NCI-H1105 (cell line): ENCODE measurements at places on chromosomes 12 and 14.

- no peak for DNase-seq
Observed at GRCh38 chr14:103151270-103151945, 28.1 kb downstream of the TNFAIP2 start.

GRCh38 chr12:57299514-57300016 lies 48.6 kb upstream of the STAC3 start:
- peak; percentile 41 for DNase-seq

GRCh38 chr14:81655423-81656314 lies 122.0 kb upstream of the SEL1L start:
- no peak for DNase-seq

- no peak for DNase-seq
Observed at GRCh38 chr12:109301643-109302168, 7.4 kb downstream of the FOXN4 start.

- no peak for DNase-seq
Observed at GRCh38 chr12:116687888-116688287, 50.0 kb downstream of the SPRING1 start.

DNA sequence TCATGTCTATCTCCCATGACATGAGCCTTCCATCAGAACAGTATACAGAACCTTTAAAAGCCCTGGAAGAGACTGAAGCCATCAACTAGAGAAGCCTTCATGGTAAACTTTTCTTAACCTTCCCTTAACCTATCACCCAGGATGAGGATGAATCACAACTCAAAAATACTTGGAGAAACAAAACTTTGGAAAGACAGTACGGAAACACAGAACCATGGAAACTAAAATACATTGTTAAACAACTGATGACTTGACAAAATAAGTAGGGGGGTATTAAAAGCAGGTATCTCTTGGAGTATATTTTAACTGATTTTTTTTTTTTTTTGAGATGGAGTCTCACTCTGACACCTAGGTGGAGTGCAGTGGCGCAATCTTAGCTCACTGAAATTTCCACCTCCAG lies 8.7 kb downstream of the TM7SF3 start:
- DNase-seq, result no peak

- no peak for DNase-seq
Observed at GRCh38 chr14:103260629-103261124, 73.4 kb upstream of the EIF5 start.

DNA sequence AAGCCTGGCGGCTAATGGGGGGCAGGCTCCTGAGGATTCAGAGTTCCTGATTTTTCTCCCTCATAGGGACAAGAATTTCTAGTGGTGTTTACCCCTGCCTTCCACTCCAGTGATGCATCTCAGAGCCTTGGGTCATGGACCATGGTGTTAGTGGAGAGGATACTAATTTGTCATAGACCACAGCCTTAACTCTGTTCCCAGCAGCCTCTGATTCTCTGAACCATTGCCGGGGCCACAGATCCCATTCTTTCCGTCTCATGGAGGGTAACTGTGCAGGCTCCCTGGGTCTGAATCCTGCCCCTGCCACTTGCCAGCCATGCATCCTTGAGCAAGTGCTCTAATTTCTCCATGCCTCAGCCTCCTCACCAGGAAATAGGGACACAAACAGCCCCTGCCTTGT lies 55.1 kb downstream of the RPH3A start:
- DNase-seq, result no peak

DNA sequence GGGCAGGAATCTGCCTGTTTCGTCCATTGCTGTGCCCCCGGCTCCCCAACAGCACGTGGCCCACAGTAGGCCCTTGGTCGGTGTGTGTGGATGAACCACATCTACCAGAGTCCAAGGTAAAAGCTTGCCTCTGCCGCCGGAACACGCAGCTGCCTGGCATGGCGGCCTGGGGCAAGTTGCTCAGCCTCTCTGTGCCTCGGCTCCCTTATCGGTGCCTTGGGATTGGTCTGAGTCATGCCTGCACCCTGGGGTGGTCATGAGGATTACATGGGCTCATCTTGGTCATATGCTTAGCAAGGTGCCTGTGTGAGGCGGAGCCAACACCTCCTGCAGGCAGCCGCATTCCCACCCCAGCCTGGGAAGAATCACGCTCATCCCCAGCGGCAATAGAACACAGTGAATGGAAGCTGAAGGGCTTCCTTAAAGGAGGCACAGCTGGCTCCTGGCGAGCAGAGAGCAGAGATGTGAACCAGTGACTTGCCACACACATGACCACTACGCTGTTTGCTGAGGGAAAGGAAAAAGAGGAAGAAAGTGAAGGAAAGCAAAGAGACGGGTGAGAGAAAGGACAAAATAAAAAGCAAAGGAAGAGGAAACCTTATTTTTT lies 5.5 kb upstream of the SCARB1 start:
- DNase-seq, result no peak

GRCh38 chr12:14919455-14919854 lies 18.9 kb downstream of the ERP27 start:
- no peak for DNase-seq

- DNase-seq, result no peak
Observed at GRCh38 chr12:54019091-54019811, 9.0 kb upstream of the HOXC6 start.

- DNase-seq, result no peak
Observed at GRCh38 chr12:9030776-9031175, 41.4 kb downstream of the KLRG1 start.

GRCh38 chr14:64826333-64826732 lies 53.4 kb downstream of the SPTB start:
- no peak for DNase-seq

- DNase-seq, result no peak
Observed at GRCh38 chr12:124767066-124767821, 96.4 kb downstream of the SCARB1 start.

DNA sequence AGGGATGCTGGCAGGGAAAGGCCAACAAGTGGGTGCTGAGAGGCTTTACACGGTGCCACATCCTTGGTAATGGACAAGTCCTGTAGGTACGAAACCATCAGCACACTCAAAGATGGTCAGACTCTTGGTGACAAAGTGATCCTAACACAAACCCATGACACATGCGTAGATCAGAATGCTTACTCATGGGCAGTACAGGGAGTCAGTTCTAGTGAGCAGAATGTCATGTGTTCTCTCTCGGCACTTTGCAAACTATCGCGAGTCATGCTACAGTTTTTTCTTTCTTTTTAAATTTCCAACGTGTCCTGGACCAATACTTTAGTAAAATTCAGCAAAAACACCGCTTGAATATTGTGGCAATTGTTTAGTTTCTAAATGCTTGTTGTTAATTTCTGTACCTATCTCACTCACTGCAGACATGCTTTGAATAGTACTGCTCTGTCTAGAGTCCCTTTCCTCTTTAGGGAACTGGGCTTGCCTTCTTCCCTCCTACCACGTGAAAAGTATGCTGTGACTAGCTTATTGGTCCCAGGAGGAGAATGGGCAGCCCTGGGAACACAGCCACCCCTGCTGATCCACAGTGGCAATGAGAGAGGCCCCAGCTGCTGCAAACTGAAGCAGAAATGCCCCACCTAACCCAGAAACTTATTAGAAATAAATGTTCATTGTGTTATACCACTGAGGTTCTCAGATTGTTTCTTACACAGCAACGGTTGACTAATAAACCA lies 62.4 kb downstream of the UBR7 start:
- DNase-seq, result no peak
